Activated CD4-positive, alpha-beta T cell treated with anti-CD3 and anti-CD28 coated beads for 36 hours (primary cell): ENCODE measurements at places on chromosomes 5 and 9. TPM values are rescaled to one million over a fixed set of nuclear protein-coding genes. Genes with fewer than 3 reads are reported as not detected.

GRCh38 chr5:158413122-158413680, 554.3 kb upstream of the CLINT1 start:
- DNase-seq = no peak
- H3K4me1 ChIP-seq = no peaks in the 10 kb centered on the region
- H3K36me3 ChIP-seq = no peaks in the 10 kb centered on the region
- no peaks in the 10 kb centered on the region for H3K27me3 ChIP-seq

GRCh38 chr5:39143151-39143860, 69.1 kb upstream of the RICTOR start:
- no peak overlapping the region for H3K4me3 ChIP-seq
- no peak overlapping the region for H3K27ac ChIP-seq
- H3K36me3 ChIP-seq = peaks cover 15% of the 10 kb centered on the region
- no peak for DNase-seq
- peaks cover 40% of the 10 kb centered on the region for H3K4me1 ChIP-seq

Gene ZNG1E
- total RNA-seq = 61.9 TPM

Gene FAM151B
- total RNA-seq = 0.63 TPM

Gene ERCC8
- 9.0 TPM for total RNA-seq
